ENCODE measurements at places on chromosomes 2 and 18. TPM values are rescaled to one million over a fixed set of nuclear protein-coding genes. Genes with fewer than 3 reads are reported as not detected.

The EIPR1 gene
- total RNA-seq: 14.1 TPM

The PSMG2 gene
- 60.6 TPM for total RNA-seq

The MATN3 gene
- 1.2 TPM for total RNA-seq

The ALK gene
- not detected for total RNA-seq

The ERICH2 gene
- total RNA-seq: 0.74 TPM

The ASPRV1 gene
- total RNA-seq: 1.7 TPM

GRCh38 chr2:89845532-89845931 is 1154.1 kb downstream of the RPIA start:
- peak; percentile 51 for DNase-seq

DNA sequence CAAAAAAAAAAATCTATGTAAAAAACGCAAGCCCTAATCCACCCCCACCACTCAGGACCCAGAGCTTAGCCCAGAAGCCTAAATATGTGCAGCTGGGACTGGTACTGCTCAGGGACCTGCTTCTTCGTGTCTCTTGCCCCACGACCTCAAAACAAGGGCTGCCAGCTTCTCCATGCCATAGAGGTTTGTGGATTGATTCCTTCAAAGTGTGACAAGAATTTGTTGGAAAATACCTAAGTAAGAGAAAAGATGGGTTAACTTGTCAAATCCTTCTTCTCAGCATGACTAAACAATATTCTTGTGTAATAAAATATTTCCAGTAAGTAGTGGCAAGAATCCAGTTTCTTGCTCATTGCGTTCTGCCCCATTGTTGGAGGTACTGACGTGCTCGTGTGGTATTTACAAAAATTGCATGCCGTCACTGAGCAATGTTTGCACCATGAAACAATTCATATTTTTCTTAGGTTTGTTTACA is 825 bp upstream of the SCYGR1 start:
- no peak for DNase-seq

- no peak for DNase-seq
Observed at GRCh38 chr2:207136874-207137273, 28.9 kb downstream of the KLF7 start.

DNA sequence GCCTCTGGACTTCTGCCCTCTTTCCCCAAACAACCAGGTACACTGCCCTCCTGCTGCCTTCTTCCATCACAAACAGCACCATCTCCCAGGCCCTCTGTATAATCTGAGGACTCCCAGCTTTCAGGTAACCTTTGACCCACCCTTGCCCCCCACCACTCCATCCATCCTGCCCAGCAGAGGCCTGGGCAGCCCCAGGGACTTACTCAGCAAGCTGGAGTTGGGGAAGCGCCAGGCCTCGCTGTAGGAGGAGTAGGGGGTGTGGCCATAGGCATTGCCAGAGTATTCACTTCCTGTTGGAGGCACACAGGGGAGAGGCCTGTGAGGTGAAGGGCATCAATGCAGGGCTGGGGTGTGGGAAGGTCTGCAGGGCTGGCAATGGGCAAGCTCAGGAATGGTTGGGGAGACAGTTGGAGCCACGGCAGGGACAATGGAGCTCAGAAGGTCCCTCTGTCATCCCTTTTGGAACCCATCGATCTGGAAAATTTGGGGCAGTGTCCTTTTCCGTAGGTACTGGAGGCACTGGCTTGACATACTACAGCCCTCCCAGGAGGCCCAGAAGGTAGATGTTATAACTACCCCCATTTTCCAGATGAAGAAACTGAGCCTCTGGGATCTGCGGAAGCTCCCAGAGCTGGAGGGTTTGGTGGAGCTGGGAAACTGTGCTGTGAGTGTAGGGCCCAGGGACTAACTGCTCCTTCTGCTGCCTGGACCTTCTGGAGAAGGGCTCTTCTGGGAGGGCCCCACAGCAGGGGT is 46.3 kb downstream of the PSD4 start:
- peak; percentile 90 for DNase-seq

- no peak for DNase-seq
Observed at GRCh38 chr2:132671151-132671835, 1.3 kb upstream of the LYPD1 start.

DNA sequence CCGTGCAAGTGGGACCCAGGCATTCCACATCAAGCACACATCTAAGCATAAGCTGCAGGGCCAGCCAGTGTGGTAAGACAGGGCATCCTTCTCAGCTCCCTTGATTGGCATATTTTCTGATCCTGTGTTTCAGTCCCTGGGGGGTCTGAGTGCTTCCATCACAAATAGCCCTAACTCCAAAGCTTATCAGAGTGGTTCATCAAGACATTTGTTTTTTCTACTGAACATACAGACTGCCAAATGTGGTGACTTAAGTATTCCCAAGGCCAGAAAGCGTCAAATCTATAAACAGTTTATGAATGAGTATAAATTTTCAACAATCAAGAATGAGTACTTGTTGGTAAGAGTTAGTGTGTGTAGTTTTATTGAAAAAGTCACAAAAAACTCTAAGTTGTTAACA is 18.8 kb downstream of the SPRED2 start:
- no peak for DNase-seq

DNA sequence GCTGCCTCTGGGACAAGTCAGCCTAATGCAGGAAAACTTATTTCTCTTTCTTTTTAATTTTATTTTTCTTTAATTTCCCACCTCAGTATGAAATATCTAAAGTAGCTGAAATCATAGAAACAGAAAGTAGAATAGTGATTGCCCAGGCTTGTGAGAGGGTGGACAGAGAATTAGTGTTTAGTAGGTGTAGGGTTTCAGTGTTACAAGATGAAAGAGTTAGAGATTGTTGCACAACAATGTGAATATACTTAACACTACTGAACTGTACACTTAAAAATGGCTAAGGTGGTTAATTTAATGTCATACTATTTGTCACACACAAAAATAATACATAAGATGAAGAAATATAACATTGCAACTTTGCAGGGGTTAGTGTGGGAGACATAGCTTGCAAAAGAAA is 80.8 kb downstream of the NAT8 start:
- no peak for DNase-seq

DNA sequence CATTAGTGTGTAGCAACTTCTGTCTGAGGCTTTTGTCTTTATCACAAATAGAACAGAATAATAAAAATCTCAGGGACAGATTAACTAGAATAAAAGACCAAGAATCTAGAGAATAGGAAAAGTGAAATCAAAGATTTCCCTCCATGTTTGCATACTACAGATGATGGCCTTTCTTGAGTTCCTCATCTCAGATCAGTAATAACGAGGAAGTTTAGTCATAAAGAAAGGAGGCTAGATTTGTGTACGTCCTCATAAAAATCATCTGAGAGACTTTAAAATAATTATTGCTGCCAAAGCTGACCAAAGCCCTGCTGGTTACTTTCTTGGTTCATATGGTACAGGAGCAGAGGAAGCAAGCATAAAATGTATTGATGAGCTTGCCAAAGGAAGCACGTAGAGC is 117.3 kb downstream of the MIB1 start:
- no peak for DNase-seq

GRCh38 chr2:187299122-187299906 is 148.7 kb downstream of the CALCRL start:
- no peak for DNase-seq

DNA sequence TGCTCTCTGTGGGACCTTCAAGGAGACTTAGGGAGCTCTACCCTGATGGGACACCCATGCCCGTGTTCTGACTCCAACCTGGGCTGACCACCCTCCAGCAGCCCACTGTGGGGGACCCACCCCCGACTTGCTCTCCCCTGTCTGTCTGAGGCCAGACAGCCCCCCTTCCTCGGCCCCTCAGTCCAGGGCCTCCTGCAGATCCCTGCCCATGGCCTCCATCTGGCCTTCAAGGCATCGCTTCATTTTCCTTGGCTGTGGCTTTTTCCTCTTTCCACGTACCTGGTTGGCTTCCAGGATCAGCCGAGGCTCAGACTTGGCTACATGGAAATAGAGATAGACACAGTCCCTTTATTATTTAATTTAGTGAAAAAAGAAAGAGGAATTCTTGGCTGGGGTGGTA is 290.0 kb downstream of the CYP26B1 start:
- DNase-seq: no peak

DNA sequence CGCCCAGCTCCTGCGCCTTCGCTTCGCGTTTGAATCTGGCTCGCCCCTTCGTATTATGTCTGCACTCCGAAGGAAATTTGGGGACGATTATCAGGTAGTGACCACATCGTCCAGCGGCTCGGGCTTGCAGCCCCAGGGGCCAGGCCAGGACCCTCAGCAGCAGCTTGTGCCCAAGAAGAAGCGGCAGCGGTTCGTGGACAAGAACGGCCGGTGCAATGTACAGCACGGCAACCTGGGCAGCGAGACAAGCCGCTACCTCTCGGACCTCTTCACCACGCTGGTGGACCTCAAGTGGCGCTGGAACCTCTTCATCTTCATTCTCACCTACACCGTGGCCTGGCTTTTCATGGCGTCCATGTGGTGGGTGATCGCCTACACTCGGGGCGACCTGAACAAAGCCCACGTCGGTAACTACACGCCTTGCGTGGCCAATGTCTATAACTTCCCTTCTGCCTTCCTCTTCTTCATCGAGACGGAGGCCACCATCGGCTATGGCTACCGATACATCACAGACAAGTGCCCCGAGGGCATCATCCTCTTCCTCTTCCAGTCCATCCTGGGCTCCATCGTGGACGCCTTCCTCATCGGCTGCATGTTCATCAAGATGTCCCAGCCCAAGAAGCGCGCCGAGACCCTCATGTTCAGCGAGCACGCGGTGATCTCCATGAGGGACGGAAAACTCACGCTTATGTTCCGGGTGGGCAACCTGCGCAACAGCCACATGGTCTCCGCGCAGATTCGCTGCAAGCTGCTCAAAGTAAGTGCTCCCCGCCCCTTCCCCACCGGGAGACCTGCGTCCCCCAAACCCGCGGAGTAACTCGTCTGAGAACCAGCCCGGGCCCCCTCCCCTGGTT is 453 bp downstream of the KCNJ3 start:
- peak; percentile 80 for DNase-seq

DNA sequence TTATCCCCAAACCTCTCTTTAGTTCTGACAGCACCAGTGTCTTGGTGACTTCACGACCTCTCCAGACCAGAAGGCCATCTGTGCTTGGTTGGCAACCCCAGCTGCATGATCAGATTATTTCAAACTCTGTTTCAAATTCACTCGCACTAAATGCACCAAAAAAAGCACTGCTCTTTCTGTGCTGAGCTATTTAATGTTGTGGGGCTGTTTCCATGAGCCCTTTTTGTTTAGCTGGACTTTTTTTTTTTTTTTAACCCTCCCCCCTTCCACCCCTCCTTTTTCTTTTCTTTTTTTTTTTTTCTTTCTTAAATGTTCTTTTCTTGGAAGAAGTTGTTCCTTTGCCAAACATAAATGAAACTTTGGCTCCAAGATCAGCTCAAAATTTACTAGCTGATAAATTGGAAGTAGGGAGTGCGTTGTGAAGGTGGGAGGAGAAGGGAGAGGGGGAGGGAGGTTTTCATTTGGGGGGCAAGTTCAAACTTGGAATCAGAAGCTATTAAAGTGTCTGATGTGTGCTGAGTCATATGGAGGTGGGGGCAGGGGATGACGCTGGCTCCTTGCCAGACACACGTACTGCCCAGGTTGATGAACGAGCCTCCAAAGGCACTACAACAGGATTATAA is 543.0 kb upstream of the TNP1 start:
- DNase-seq: no peak

DNA sequence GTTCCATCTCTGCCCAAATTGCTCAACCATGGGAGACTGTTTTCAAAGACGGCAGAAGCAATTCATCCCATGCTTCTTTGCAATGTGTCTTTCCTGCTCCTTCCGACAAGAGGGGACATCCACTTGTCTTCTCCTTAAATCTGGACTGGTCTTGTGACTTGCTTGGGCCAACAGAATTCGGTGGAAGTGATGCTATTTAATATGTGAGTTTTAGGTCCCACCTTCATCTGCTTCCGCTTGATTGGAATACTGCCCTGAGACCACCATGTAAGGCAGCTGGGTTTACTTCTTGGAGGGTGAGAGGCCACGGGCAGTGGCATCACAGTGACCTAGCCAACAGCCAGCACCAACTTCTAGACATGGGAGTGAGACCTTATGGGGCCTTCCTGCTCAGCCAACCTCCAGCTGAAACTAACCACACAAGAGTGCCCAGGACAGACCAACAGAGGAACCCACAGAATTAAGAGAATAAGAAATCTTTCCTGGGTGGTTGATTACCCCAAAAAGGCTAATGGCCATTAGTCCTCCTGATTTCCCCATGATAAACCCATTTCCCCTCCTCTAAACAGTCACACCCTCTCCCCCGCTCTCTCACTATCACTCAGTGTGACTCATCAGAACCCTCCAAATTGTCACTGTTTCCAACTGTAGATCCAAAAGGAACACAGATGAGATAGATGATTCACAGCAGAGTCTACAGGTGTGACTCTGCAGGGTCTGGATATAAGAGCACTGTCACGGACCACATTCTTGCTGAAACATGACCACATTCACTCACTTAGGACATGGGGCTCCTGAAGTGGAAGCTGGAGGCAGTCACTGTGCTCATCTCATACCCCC is 16.2 kb upstream of the RHOB start:
- DNase-seq: peak; percentile 9

DNA sequence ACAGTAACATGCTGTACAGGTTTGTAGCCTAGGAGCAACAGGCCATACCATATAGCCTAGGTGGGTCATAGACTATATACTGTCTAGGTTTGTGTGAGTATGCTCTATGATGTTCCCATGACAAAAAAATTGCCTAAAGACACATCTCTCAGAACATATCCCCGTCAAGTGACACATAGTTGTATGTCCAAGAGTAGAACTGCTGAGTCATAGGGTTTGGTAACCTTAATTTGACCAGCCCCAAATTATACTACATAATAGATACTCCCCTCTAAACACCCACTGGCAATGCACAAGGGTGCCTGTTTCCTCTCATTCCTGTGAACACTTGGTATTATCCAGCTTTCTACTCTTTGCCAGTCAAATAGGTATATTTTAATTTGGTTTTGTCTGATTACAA is 161.6 kb downstream of the LCLAT1 start:
- no peak for DNase-seq

DNA sequence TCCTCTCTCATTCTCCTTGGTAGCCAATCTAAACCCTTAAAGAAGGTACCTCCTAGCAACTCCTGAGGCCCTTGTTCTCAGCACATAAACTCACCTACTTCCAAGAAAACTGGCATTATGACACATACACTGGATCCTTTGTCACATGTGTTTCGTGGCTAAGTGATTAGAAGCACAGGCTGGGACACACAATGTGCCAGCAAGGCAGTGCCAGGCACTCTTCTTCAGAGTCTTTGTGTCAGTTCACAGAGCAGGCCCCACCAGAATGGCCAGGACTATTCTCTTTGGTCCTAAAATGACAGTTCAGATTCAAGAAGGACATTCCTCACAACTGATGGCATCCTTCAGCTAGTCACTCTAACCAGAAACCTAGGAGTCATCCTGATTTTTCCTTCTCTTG is 40.3 kb downstream of the SMC6 start:
- no peak for DNase-seq

DNA sequence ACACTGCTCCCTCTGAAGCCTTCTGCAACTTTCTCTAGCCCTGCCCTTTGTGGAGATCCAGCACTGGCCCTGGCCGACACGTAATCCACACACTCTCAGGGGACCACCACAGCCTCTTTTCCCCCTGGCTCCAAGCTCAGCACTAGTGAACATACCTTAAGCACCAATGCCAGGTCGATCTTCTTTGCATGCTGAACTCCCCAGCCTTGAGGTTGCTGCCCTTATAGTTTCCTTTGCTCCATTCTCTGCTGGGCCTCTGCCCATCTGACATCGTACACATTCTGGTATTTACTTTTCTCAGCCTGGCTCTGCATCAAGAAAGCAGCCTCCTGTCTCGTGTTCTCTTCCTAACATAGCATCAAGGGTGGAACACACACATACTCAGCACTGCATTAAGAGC is 361.5 kb downstream of the LPIN1 start:
- DNase-seq: no peak

GRCh38 chr2:234422273-234422732 is 74.6 kb downstream of the ARL4C start:
- DNase-seq: no peak
